Thoracic aorta (tissue), 2 donors: ENCODE measurements at places on chromosomes 2 and 18.
A peak's percentile ranks its signal among the peaks of the same experiment; 100 is the strongest.

GRCh38 chr18:7174344-7175095 is 56.4 kb upstream of the LRRC30 start:
- no peak for DNase-seq

DNA sequence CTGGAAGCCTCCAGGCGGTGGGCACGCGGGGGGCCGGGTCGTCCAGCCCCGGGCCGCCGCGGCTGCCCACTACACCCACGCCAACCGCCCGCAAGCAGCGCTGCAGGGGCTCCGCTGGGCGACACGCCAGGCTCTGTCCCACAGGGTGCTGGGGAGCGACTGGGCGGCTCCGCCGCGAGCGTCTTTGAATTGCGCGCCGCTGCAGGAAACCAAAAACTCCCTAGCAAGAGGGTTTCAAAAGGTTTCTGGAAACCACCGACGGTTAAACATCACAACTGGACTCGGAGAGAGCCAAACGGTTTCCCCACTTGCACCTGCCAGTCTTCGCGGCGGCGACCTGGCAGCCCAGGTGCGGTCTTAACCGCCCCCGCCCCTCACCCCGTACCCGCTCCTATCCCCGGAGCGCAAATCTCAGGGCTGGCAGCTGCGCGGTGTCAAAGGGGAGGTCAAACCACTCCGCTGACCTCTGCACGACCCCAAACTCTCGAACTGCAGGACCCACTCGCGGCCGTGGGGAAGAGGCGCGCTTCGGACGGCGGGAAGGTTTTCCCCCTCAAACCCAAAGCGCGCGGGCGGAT is 1.0 kb downstream of the CXCR4 start:
- DNase-seq: no peak

DNA sequence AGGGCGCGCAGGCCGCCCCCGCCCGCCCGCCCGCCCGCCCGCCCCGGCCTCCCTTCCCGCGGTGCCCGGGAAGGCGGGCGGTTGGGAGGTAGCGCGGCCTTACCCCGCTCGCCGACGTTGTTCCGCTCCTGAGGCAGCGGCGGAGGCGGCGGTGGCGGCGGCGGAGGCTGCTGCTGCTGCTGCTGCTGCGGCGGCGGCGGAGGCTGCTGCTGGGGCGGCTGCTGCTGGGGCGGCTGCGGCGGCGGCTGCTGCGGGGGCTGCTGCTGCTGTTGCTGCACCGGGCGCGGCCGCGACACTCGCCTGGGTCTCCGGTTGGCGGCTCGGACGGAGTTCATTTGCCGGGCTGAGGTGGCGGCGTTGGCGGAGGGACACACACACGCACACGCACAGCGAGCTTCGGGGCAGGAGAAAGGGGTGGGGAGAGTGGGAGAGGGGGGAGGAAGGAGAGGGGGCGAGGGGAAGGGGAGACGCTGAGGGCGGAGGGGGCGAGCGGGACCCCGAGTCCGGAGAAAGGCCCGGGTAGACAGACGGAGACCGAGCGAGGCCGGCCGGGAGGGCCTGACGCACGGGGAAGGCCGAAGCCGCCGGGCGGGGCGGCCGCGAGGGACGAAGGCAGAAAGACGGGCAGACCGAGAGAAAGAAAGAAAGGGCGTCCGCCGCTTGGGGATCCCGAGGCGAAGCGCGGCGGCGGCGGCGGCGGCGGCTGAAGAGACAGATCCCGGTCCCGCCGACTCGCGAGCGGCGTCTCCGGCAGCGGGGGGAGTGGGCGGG is 727 bp downstream of the FBXO11 start:
- peak; percentile 14 for DNase-seq

DNA sequence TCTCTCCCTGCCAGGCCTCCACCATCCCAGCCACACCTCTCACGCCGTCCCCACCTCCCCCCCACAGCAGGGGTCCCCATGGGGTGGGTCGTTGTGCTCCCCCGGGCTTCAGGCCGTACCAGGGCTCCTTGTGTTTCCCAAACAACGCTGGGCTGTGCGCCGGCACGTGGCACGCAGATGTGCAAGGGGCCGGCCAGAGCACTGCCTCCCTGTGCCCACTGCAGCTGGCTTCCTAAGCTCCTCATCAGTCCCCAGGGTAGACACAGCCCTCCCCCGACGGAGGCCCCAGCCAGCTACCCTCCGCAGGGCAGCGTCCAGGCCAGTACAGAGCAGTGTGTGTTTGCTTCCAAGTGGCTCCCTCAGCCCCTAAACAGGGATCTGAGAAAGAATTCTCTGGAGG is 34.0 kb downstream of the BIN1 start:
- no peak for DNase-seq

DNA sequence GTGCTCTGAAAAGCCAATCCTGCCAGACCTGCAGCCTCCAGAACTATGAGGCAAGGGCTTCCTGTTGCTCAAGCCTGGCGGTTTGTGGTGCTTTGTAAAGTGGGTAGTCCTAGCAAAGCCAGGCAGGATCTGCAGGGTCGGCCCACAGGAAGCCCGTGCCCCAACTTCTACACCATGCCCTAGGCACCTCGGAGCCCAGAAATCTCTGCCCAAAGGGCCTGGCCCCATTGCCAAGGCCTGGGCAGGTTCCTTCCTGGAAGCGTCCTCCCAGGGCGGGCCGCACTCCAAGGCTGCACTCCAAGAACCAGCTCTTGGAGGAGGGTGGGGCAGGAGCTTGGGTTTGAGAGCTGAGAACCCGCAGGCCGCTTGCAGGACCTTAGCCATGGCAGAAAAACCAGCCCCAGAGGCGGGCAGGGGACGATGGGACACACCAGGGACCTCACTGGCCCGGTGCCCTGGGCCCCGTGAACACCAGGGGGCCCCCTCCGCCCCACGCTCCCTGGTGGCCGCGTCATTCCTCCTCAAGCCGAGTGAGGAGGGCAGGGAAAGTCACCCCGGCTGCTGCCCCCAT is 37.2 kb upstream of the ID2 start:
- DNase-seq: no peak

DNA sequence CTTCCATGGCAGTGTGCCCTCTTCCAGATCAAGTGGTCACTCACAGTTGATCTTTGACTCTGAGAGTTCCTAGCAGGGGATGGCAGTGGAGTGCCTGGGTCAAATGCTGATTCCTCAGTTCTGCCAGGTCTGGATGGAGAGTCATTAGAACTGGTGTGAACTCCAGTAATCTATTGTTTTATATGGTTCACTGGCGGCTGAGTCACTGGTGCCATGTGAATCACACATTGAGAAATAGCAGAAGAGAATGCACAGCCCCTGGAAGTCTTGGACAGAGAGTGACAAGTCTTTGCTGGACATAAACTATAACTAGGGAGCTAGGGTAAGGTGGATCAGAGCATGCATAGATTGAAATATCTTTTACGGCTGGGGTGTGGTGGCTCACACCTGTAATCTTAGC is 86.9 kb downstream of the EIF2AK3 start:
- DNase-seq: no peak

DNA sequence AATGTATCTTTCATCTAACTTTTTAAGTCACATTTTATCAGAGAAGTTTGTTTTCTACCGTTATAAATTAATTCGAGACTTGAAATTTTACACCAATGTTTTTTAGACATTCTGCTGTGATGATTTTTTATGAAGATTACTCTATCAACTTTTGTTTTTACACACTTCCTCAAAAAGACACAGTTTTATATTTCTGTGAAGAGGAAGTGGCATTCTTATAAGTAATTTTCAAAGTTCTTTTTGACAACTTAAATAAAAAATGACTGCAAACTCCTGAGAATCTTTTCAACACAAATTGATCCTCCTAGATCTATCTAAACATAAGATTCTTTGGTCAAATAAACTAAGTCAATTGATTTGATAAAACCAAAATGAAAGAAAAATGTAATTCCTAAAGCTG is 13.7 kb downstream of the ANKRD44 start:
- DNase-seq: no peak

GRCh38 chr18:3985664-3986063 is 469.4 kb downstream of the DLGAP1 start:
- no peak for DNase-seq

DNA sequence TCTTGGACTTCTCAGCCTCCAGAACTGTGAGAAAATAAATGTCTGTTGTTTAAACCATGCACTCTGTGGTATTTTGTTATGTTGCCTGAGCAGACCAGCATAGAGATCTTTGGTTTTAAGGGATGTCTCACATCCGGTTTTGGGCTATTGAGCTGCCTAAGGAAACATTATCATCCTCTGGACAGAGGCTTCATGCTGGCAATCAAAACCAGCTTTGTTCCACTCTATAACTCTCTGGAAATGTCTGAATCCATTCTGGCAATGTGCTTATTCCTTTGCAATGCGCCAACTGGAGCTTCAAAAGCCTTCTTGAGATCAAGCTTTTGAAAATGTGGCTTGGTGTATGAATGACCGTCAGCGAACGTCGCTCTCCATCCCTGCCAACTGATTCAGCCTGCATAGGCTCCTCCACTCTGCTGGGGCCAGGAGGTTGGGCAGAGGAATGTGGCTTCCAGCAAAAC is 183.6 kb upstream of the MGAT5 start:
- DNase-seq: no peak

DNA sequence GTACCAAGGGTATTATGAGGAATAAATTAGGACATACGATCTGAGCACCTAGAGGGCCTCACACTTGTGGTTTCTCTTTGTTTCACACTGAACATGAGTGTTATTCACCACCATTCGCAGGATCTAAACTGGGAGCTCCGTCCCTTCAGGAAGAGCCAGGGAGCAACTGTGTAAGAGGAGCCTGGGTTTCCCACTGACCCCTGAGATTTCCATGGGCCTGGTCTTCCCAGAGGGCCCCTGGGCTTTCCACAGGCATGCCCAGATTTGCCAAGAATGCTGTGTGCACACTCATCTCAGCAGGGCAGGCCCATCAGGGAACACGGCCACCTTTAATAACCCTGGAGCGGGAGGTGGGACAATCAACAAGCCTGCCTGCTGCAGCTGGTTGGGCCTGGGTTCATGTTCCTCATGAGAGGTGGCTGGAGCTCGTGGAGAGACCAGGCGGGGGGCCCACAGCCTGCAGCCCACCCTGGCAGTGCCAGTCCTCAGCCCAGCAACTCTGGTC is 416.8 kb upstream of the MYT1L start:
- DNase-seq: no peak

DNA sequence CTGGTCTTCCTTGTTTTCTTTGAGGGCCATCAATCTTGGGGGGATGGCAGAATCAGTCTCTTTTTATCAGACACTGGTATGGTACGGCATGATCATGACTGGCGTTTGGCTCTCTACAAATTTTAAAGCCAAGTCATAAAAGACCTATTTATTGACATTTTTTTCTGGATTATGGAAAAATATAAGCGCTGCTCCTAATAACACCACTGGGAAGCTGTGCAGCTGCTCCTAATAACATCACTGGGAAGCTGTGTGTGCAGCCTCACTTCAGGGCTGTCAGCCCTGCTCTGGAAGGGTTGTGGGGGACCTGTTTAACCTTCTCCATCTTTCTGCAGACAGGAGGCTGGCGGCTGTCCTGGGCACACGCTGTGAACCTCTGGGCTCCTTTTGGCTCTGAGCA is 88.9 kb downstream of the SNTG2 start:
- no peak for DNase-seq

GRCh38 chr2:8966123-8966908 is 37.2 kb downstream of the MBOAT2 start:
- DNase-seq: no peak

DNA sequence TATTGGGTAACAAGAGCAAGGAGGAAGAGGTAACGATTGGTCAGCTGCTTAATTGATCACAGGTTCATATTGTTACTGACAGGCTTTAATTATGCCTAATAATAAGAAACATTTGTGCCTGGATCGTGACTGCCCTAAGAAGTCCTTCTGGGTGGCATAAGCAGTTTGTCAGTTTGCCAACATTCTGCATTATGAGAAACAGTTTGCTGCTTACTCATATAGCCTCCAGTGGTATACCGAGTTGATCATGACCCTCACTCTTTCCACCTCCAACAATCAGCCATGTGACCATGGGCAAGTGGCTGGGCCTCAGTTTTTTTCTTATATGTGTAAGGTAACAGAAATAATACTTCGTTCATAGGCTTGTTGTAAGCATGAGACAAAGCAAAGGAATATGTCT is 96.6 kb upstream of the CABLES1 start:
- no peak for DNase-seq

DNA sequence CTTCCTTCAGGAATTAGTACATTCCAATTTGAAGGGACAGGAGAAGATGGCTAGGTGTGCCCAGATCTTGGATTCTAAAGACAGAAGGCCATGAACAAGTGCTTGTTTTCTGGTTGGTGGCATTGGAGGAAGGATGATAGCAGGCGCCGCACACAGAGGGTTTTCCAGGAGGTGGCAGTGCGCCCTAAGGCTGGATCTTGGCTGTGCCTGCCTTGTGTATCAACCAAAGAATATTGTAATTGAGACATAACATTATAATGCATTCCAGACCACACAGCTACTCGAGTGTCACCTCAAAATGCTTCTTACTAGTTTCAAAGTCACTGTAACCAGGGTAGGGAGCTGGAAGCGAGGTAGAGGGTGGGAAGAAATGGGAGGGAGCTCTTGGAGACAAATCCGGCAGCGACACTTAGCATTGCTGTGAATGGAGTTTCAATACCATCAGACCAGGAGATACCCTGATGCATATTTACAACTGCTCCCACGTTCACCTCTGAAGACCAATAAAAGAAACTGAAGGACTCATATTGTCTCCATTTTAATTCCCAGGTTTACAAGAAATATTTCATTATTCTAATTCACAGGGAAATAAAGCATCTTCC is 42.5 kb downstream of the CPO start:
- DNase-seq: peak; percentile 49

GRCh38 chr2:196201229-196202009 is 30.0 kb upstream of the STK17B start:
- DNase-seq: no peak

GRCh38 chr2:201136889-201137321 is 20.9 kb downstream of the CFLAR start:
- no peak for DNase-seq

- no peak for DNase-seq
Measured at GRCh38 chr18:51330148-51330547, 132.7 kb upstream of the MEX3C start.
